ENCODE measurements at places on chromosomes 6 and 20. TPM values are rescaled to one million over a fixed set of nuclear protein-coding genes. Genes with fewer than 3 reads are reported as not detected.

- no peak for DNase-seq
These were observed 23.3 kb downstream of the RAMACL start for GRCh38 chr6:166563200-166563599.

DNA sequence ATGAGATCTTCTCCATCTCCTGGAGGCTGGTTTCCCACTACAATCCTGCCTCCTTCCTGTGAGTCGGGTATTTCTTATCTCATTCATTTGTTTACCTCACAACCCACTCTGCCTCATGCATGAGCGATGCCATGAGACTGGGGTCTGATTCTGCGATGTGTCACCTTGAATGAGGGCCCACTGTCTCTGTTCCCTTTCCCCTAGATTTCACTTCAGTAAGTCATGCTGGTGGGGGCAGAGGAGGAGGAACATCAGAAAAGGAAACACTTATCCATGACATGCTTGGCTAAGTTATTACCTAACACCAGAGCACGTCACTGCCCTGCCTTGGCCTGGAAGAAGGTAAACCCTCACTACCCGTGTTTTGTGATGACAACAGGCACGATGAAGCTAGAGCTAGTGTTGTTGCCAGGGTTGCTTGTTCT is 337.4 kb upstream of the PRDM1 start:
- peak; percentile 53 for DNase-seq

DNA sequence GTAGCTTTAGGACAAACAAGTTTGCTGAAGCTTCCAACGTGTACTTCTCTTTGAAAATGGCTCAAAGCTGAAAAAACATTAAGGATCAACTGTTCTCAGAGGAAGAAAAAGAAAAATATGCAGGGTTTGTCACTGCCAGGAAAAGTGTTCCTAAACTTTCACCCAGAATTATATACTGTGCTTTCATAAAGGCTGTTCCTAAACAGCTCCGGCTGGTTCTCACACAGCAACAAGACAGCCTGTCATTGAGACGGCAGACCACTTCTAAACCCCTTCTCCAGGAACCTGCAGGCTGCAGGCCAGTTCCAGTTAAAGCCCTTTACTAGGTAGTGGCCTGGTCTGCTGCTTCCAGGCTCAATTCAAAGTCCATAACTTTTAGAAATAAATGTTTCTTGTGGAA is 97.4 kb upstream of the SOX4 start:
- DNase-seq = no peak

- DNase-seq = no peak
These were observed 46.8 kb downstream of the EPM2A start for GRCh38 chr6:145688493-145688905.

DNA sequence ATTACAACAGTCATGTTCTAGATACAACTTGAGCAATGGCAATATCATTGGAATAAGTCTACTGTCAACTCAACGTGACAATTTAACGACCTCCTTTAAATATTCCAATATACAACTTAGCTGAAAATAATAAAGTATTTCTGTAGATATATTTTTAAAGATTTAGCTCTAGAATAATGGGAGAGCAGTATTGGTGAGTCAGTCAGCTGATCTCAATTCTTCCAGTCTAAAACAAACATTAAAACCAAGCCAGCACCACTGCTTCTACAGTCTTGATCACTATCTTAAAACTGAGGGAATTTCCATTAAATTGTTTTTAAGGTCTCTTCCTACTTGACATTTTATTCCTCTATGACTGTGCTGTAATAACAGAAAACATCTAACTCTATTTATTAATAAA is 38.2 kb downstream of the NOL7 start:
- DNase-seq = no peak

GRCh38 chr20:61373956-61374545 is 122.0 kb downstream of the CDH4 start:
- no peak for DNase-seq

DNA sequence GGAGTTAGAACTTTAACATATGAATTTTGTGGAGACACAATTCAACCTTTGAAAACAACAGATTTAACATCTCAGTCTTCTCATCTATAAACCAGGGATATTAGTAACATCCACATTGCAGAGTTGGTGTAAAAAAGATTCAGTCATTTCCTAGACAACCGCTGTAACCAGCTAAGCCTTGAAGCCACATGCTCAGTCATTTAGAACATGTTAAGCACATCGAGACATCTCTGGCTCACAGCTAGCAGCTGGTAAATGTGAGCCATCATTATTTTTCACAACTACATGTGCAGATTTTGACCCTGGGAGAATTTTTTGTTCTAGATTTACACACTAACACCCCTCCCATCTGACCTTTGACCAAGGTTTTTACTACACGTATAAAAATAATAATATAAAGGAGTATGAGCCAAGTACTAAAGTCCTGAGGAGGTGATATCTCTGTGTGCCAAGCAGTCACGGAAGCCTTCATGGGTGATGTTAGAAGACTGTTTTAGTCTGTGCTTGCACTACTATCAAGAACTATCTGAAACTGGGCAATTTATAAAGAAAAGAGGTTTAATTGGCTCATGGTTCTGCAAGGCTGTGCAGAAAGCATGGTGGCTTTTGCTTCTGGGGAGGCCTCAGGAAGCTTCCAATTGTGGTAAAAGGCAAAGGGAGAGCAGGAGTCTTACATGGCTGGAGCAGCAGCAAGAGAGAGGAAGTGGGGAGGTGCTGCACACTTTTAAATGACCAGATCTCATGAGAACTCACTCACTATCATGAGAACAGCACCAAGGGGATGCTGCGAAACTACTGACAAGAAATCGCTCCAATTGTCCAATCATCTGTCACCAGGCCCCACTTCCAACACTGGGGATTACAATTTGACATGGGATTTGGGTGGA is 48.7 kb upstream of the IL20RA start:
- no peak for DNase-seq

DNA sequence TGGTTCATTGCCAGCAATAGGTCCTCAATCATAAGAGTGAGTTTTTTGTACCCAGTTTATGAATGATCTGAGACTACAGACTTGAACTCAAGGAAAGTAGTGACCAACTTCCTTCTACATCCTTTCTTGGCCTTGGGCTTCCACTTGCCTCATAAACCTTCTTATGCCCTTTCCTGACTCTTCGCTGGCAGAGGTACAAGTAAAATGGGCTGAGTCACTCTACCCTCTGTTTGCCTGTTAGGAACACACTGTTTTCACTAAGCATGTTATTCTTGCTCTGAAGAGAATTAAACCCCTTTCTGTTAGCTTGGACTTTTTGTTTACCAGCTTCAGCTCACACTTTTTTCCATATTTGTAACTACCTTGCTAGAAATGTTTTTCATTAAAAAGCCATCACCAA is 74.4 kb downstream of the PKHD1 start:
- DNase-seq = peak; percentile 98

DNA sequence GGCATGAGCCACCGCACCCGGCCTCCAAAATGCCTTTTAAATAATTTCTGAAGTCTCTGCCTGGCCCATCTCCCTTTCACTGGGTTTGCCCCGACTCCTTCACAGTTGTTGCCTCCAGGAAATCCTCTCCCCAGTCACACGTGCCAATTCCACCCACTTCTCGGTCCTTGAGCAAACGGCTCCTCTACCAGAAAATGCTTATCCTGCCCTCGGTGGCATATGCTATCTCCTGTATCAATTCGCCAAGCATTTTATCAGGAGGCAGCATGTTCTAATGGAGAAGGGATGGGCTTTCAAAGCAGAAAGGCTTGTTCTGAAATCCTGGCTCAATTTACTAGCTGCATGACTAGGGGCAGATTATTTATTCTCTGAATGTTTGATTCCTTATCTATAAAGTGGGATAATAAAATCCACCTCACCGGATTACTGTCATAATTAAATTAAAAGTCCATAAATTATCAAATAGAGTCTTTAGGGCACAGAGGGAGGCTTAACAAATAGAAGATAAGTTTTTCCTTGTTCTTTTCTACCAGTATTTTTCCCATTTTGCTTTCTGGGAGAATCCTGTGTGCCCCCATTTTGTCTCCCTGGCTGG is 66.3 kb downstream of the PPP1R3G start:
- DNase-seq = no peak

GRCh38 chr6:6508643-6509042 is 79.9 kb upstream of the LY86 start:
- no peak for DNase-seq

DNA sequence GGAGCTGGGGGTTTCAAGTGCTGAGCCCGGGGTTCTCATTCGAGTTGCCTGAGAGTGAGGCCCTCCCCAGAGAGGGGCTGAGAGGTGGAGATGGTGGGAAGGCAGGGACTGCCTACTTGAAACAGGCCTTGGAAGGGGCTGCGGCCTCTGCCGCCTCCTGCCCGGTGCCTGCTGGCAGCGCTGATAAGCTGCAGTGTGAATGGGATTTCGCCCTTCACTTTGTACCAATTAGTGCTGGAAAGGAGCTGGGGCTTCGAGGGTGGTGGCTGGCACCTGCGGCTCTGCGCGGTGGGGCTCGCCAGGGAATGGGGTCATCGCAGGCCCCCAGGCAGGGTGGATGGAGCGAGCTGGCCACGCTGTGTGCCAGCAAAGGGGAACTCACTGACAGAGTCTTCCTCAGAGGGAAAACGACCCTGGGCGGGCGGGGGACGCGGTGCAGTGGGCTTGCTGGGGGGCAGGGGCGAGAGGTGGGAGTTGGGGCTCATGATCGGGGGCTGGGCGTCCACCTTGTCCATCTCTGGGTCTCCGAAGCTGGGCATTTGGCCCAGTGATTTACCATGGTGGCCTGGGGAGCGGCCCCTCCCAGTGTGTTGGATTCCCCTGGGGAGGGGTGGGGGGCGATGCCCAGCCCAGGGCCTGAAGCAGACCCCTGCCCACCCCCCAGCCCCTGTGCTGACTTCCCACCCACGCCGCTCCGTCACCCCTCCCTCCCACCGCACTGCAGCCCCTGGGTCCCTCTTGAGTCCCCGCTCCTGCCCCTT is 22.9 kb downstream of the COL20A1 start:
- DNase-seq = peak; percentile 1

- DNase-seq = no peak
These were observed 207.3 kb downstream of the BMP7 start for GRCh38 chr20:57059055-57059596.

- no peak for DNase-seq
These were observed 23.0 kb downstream of the ZNF217 start for GRCh38 chr20:53570446-53571276.

DNA sequence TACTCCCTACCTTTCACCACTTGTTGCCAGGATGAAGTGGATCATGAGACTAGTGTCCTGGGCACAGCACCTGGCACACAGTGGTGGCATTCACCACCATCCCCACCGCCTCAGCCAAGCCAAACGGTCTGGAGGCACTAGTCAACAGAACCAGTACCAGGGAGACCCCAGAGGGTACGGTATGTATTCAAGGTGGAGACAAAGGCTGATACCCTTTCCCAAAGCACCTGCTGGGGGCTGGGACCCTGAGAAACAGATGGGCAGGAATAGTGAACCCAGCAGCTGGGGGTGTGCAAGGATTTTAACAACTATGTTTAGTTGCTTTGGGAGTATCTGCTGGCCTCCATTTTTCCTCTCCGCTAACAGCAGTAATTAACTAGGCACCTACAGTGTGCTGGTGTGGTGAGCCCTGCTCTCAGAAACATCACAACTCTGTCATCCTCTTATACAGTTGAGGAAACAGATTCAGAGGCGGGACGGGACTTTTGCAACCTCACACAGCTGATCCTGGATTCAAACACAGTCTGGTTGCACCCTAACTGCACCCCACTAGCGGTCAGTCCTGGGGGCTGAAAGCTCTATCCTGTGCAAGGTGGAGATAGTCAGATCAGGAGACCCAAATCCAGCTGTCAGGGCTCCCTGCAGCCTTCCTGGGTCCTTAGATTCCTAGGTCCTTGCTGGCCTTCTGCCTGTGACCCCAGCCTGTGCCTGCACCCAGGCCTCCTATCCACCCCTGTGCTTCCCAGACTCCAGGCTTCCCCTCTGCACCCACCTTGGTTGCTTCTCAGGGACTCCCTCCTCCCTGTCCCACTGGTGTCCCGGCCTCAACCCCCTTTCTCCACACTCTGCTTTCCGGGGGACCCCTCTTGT is 1.2 kb downstream of the SNTA1 start:
- DNase-seq = no peak

DNA sequence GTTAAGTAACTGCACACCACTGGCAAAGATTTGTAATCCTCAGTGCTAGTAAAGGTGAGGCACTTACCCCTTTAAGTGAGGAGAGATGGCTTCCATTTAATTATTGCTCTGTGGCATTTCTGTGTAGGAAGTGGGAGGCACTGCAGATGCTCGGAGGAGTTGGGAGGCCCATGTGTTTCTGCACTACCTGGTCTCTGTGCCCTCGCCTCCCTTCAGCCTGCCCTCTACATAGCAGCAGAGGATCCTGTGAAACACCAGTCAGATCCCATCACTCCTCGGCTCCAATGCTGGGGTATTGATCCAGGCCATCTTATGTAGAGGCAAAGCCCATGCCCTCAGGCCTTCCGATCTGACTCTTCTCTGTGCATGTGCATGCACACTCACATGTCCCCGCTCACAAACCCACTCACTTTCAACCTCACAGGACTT is 67.0 kb downstream of the SLX4IP start:
- DNase-seq = no peak

Gene CST4
- total RNA-seq = not detected

Gene CAPN11
- not detected for total RNA-seq

Gene FAM209B
- total RNA-seq = not detected

Gene GRM1
- 0.05 TPM for total RNA-seq

Gene FAXC
- 22.3 TPM for total RNA-seq

Data from MG63 (cell line).